Gastrocnemius medialis (tissue), 4 donors: ENCODE measurements at places on chromosomes 3 and 15. TPM values are rescaled to one million over a fixed set of nuclear protein-coding genes. Genes with fewer than 3 reads are reported as not detected.

The KBTBD8 gene
- 1.9 TPM for total RNA-seq

The PTPN23 gene
- total RNA-seq, result 20.6 TPM

The TMEM212 gene
- total RNA-seq, result not detected

The GSK3B gene
- 34.7 TPM for total RNA-seq

The TNNC1 gene
- total RNA-seq, result 8,123 TPM

The FAM81A gene
- not detected for total RNA-seq

The TIGIT gene
- not detected for total RNA-seq

The ITIH1 gene
- 0.72 TPM for total RNA-seq

The POPDC2 gene
- 38.7 TPM for total RNA-seq

- no peak for DNase-seq
- no peaks in the 10 kb centered on the region for H3K36me3 ChIP-seq
- H3K4me1 ChIP-seq, result peaks cover 20% of the 10 kb centered on the region
- no peak overlapping the region for H3K27ac ChIP-seq
Measured at GRCh38 chr15:96166223-96167200, 164.0 kb upstream of the NR2F2 start.

GRCh38 chr3:153749070-153749610 is 372.1 kb upstream of the ARHGEF26 start:
- no peak for DNase-seq
- no peaks in the 10 kb centered on the region for H3K27me3 ChIP-seq
- no peak overlapping the region for H3K27ac ChIP-seq
- no peaks in the 10 kb centered on the region for H3K4me1 ChIP-seq

GRCh38 chr3:64234571-64234970 is 9.3 kb upstream of the PRICKLE2 start:
- no peak for DNase-seq
- no peaks in the 10 kb centered on the region for H3K4me1 ChIP-seq
- H3K27ac ChIP-seq, result no peak overlapping the region
- no peak overlapping the region for H3K4me3 ChIP-seq
- no peaks in the 10 kb centered on the region for H3K36me3 ChIP-seq

DNA sequence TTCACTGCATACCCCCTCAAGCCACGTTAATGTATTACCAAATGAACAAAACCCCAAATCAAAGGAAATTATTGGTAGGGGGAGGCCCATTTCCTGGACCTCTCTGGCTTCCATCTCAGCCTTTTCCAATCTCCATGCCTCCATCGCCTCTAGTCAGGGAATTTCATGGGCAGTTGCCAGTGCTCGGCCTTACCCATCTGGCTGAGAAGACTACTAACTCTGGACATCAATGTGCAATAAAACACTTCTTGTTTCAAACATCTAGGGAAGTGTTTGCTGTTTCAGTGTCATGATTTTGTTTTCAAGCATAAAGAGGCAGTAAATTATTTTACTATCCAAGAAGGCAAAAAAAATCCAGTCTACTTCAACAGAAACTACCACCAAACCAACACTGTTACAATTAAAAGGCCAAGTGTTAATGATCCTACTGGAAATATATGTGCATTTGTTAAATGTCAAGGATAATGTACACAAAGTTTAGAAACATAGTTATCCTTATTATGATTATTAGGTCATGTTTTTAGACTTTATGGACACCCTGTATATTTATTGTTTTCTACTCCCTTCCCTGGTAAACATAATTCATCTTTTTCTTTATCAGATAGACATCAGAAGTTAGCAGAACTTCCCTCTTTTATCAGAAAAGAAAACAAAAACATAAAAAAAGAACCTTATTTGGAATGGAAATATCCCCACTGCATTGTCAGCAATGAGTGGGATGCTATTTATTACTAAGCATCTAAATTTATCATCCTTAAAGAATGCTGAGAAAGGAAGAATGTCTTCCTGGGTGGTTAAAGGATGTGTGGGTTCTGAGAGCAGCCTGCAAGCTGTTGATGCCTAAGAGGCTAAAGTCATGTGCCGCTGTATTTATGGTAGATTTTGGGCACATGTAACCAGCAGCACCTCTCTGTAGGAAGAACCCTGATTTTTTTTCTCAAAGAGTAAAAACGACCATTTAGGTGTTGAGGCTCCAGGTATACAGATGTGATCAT is 15.2 kb downstream of the LDHAL6B start:
- no peak overlapping the region for H3K4me3 ChIP-seq
- H3K4me1 ChIP-seq, result no peaks in the 10 kb centered on the region
- H3K27ac ChIP-seq, result no peak overlapping the region
- H3K27me3 ChIP-seq, result no peaks in the 10 kb centered on the region
- H3K36me3 ChIP-seq, result peaks cover 23% of the 10 kb centered on the region

GRCh38 chr3:46068501-46068900 is 41.2 kb upstream of the XCR1 start:
- H3K4me1 ChIP-seq, result peaks cover 32% of the 10 kb centered on the region
- no peaks in the 10 kb centered on the region for H3K27me3 ChIP-seq
- H3K4me3 ChIP-seq, result no peak overlapping the region
- no peaks in the 10 kb centered on the region for H3K36me3 ChIP-seq

GRCh38 chr15:71746719-71747118 is 63.6 kb upstream of the NR2E3 start:
- H3K36me3 ChIP-seq, result no peaks in the 10 kb centered on the region
- no peak for DNase-seq
- no peaks in the 10 kb centered on the region for H3K4me1 ChIP-seq
- no peak overlapping the region for H3K4me3 ChIP-seq
- H3K27ac ChIP-seq, result no peak overlapping the region

- H3K4me3 ChIP-seq, result no peak overlapping the region
- no peaks in the 10 kb centered on the region for H3K27me3 ChIP-seq
- no peak for DNase-seq
- peaks cover 8% of the 10 kb centered on the region for H3K4me1 ChIP-seq
Measured at GRCh38 chr3:192907784-192908183, 9.9 kb downstream of the MB21D2 start.

DNA sequence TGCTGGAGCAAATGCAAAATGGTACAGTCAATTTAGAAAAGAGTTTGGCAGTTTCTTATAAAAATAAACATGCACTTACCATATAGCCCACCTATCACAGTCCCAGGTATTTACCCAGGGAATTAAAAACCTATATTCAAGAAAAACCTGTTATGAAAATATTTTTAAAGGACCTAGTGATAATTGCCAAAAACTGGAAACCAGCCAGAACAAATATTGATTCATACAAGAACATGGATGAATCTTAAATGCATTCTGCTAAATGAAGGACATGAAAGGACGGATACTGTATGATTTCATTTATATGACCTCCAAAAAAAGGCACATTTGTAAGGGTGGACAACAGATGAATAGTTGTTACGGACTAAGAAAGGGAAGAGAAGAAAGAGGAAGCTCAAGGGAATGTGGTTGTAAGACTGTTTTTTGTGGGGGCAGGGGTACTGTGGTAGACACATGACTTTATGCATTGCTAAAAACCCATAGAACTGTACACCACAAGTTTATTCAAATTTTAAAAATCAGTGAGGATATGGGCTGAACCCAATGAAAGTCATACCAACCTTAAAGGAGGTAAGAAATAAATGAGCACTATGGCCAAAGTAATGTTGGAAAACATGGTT is 61.0 kb downstream of the ZBBX start:
- no peak overlapping the region for H3K27ac ChIP-seq
- no peaks in the 10 kb centered on the region for H3K27me3 ChIP-seq
- H3K4me1 ChIP-seq, result no peaks in the 10 kb centered on the region
- DNase-seq, result no peak
- no peak overlapping the region for H3K4me3 ChIP-seq

DNA sequence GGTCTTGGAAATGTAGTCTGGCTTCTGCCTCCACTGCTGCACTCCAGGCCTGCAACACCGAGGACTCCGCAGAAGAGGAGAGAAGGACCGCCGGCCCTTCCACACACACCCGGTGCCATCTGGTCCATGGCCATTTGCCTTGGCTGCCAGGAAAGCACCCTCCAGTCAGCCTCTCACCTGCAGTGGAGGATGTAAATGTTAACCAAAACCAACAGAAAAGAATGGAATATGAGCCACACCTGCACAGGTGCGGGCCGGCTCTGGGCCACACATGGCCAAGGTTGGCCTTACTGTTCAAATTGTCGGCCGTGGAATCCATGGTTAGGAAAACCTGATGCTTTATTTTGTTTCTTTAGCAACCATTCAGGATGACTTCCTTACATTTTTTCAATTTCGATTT is 178.3 kb upstream of the C2CD4B start:
- no peak overlapping the region for H3K27ac ChIP-seq
- no peaks in the 10 kb centered on the region for H3K36me3 ChIP-seq
- DNase-seq, result no peak
- no peak overlapping the region for H3K4me3 ChIP-seq
- no peaks in the 10 kb centered on the region for H3K27me3 ChIP-seq

DNA sequence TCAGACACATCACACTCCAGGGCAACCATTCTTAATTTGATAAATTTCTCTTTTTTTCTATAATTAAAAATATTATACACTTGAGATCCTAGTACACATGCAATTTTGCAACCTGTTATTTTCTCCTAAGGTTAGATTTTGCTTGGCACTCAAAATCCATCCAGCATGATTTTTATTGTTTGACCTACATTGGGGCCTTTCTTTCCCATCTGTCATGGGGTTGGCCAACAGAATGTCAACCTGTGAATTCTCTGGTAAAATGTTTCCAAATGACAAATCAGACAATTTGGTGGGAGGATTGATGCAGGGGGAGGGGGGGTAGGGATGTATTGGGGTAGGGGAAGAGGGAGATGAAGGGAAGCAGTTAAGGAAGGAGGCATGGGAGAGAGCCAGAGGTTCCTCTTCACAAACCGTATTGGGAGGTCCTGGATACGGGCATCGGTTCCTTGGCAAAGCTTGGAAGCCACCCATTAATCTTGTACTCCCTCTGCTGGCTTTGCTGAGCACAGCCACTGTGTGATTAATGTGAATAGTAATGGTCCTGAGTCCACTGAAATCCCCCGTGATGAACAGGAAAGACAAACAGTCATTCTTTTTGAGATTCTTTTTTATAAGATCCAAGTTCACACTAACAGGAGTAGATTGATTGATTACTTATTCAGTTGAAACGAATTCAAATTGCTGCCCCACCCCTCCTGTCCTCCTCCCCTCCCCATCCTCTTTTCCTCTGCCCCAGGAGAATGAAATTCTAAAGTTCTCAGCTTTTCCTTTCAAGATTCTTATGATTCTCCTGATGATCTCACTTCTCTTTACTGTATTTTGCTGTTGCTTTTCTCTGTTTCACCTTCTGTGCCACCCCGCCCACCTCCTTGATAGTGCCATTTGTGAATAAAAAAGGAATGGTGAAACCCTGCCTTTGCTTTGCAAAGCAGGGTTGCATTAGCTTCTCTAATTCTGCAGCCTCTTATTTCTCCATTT is 82.2 kb upstream of the SLC25A26 start:
- H3K4me1 ChIP-seq, result no peaks in the 10 kb centered on the region
- H3K4me3 ChIP-seq, result no peak overlapping the region
- H3K27ac ChIP-seq, result no peak overlapping the region
- no peaks in the 10 kb centered on the region for H3K27me3 ChIP-seq
- peak; percentile 20 for DNase-seq
- H3K36me3 ChIP-seq, result no peaks in the 10 kb centered on the region

DNA sequence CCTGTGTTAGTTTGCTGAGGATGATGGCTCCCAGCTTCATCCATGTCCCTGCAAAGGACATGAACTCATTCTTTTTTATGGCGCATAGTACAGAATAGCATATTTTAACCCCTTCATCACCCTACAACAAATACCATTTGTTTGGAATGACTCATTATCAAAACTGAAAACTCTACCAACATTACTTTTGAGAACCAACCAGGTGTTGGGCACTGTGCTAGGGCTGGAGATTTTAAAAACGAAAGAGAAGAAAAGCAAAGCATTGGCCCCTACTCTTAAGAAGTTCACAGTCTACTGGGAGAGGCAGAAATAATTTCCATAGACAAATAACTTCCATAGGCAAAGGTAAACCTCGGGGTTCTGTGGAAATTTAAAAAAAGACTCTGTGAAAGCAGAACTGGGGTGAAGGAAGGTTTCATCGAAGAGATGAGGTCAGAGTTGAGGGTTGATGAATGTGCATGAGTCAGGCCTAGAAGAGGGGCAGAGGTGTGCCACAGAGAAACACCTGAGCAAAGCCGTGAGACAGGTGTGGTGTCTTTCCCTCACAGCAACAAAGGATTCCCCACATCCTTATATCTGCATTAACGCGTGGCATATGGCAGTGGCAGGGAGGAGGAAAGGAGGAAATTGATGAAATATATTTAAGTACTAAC is 51.0 kb downstream of the MCF2L2 start:
- H3K27ac ChIP-seq, result no peak overlapping the region
- no peaks in the 10 kb centered on the region for H3K27me3 ChIP-seq
- no peak overlapping the region for H3K4me3 ChIP-seq

DNA sequence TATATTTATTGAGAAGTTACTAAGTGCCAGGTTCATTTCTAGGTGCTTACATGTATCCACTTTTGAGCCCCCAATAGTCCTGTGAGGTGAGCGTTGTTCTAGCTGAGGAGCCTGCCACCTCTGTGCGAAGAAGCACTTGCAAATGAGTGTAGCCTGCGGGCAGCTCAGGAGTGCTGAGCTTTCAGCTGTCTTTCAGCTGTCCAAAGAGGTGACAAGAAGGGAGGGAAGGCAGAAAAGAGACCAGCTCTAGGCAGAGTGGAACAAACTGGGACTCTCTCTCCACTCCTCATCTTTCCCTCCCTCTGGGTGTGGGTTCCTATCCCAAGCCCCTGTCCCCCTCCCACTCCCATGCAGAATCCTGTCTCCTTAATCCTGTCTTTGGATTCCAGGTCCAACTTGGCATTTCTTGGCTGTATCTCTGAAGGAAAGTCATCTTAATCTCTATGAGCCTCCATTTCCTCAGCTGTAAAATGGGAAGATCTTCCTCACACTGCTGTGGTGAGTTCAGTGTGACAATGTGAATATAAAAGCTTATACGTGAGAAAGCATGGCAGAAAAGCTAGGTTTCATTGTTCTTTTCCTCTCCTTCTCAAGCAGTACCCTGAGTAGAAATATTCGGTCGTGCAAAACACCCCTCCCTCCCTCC is 6.7 kb upstream of the SRP14 start:
- H3K4me3 ChIP-seq, result no peak overlapping the region
- H3K36me3 ChIP-seq, result no peaks in the 10 kb centered on the region
- H3K27me3 ChIP-seq, result no peaks in the 10 kb centered on the region
- peaks cover 11% of the 10 kb centered on the region for H3K4me1 ChIP-seq
- DNase-seq, result no peak
